ENCODE measurements at places on chromosomes 6 and 20.
A peak's percentile ranks its signal among the peaks of the same experiment; 100 is the strongest.

DNA sequence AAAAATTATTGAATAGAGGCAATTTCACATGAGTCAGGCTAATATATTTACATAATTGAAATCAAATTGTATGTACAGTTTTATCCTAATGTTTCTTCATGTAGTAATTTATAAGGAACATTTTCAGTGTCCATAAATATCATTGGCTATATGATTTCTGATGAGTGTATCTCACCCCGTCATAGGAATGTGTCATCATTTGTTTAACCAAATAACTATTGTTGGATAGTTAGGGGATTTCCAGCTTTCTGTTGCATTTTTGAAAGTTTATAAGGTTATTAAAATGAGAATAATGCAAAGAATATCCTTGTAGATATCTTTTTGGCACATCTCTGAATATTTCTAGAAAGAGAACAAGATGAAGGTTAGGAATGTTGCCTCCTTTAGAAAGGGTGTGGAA lies 39.0 kb downstream of the SYTL3 start:
- peaks cover 64% of the 10 kb centered on the region for H3K4me1 ChIP-seq
- DNase-seq, result no peak
- H3K36me3 ChIP-seq, result no peaks in the 10 kb centered on the region
- H3K27ac ChIP-seq, result peak overlapping the region; percentile 39

- DNase-seq, result no peak
- H3K27me3 ChIP-seq, result no peaks in the 10 kb centered on the region
- H3K36me3 ChIP-seq, result no peaks in the 10 kb centered on the region
Measured at GRCh38 chr20:9241721-9242427, 173.0 kb downstream of the PLCB4 start.

- no peaks in the 10 kb centered on the region for H3K36me3 ChIP-seq
- H3K27me3 ChIP-seq, result no peaks in the 10 kb centered on the region
- no peaks in the 10 kb centered on the region for H3K4me1 ChIP-seq
- no peak overlapping the region for H3K27ac ChIP-seq
- DNase-seq, result no peak
Measured at GRCh38 chr20:22794200-22794599, 209.8 kb upstream of the FOXA2 start.

DNA sequence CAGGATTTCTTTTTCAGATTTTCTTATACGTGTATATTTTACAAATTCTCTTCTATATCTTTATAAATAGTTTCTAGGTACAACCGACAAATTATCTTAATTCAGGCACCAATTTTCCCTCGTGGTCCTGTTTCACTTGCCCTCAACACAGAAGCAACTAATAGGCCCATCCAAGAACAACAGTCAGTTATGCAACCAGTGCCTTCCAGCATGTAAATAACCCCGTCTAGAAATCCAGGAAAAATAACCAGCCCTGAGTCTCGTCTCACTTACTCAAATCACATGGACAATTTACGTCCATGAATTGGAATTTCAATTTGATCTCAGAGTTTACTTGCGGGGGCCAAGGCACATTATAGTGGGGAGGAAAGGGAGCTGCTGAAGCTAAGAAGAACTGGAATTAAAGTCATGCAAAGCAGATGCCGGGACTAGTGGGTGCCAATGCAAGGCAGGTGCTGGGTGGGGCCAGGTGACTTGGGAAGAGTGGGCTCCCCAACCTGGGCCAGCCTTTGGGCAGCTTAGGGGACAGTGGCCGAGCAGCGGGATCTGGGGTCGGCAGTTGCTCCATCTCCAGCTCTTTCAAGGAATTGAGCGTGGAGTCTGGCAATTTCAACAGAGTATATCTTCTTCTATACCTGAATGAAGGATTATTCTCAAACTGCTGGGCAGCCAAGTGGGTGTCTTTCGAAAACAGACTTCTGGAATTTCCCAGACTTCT lies 121.7 kb downstream of the EDN3 start:
- no peaks in the 10 kb centered on the region for H3K4me1 ChIP-seq
- peaks cover 3% of the 10 kb centered on the region for H3K27me3 ChIP-seq
- no peak for DNase-seq

DNA sequence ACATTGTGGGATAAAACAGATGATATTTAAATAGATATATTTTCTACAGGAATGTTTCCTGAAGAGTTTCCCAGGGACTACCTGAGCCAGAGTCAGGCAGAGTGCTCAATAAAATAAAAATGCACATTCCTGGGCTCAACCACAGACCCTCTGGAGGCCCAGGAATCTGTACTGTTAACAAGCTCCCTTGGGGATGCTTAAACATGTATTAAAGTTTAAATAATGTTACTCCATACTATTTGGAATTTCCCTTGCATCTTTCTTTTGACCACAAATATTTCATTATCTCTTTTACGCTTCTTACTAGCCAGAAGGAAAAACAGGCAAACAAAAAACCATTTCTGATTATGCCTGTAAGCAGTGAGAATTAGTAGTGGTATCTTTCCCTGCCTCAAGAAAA lies 42.3 kb downstream of the GPR63 start:
- no peaks in the 10 kb centered on the region for H3K36me3 ChIP-seq
- no peak for DNase-seq
- no peak overlapping the region for H3K27ac ChIP-seq
- peaks cover 4% of the 10 kb centered on the region for H3K27me3 ChIP-seq

GRCh38 chr6:135226537-135226936 lies 45.4 kb downstream of the MYB start:
- DNase-seq, result no peak
- H3K27ac ChIP-seq, result no peak overlapping the region
- no peak overlapping the region for H3K4me3 ChIP-seq

GRCh38 chr20:36532388-36532787 lies 8.9 kb upstream of the MYL9 start:
- peaks cover 2% of the 10 kb centered on the region for H3K4me1 ChIP-seq
- H3K4me3 ChIP-seq, result no peak overlapping the region
- no peak overlapping the region for H3K27ac ChIP-seq
- H3K27me3 ChIP-seq, result no peaks in the 10 kb centered on the region
- no peak for DNase-seq

DNA sequence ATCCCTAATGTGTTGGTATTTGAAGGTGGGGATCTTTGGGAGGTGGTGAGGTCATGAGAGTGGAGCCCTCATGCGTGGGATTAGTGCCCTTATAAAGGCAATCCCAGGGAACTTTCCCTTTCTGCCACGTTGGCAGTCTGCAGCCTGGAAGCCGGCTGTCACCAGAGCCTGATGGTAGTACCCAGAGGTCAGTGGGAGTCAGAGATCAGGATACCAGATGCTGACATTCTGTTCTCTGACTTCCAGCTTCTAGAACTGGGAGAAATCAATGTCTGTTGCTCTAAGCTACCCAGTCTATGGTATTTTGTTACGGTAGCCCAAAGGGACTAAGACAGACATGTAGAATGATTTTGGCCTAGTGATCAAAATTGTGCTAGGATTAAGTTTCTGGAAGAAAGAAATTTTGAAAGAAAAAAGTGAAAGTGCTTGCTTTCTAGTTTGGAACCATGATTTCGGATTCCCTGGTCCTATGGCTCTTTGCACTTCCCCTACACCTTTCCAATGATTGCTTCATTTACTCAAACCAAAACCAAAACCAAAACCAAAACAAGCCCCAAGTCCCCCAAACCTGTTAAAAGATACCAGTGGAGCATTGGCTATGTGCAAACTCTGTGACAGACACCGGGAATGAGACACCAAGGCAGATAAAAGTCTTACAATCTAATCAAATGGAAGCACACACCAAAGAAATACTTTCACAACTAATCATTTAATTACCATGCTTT lies 173.7 kb upstream of the ZNF217 start:
- no peak overlapping the region for H3K4me3 ChIP-seq
- H3K4me1 ChIP-seq, result peaks cover 12% of the 10 kb centered on the region
- DNase-seq, result no peak
- no peaks in the 10 kb centered on the region for H3K36me3 ChIP-seq
- no peaks in the 10 kb centered on the region for H3K27me3 ChIP-seq

- no peak overlapping the region for H3K27ac ChIP-seq
- H3K4me3 ChIP-seq, result no peak overlapping the region
- H3K36me3 ChIP-seq, result no peaks in the 10 kb centered on the region
- H3K4me1 ChIP-seq, result no peaks in the 10 kb centered on the region
- peaks cover 7% of the 10 kb centered on the region for H3K27me3 ChIP-seq
Measured at GRCh38 chr6:122050242-122050755, 349.2 kb upstream of the HSF2 start.

DNA sequence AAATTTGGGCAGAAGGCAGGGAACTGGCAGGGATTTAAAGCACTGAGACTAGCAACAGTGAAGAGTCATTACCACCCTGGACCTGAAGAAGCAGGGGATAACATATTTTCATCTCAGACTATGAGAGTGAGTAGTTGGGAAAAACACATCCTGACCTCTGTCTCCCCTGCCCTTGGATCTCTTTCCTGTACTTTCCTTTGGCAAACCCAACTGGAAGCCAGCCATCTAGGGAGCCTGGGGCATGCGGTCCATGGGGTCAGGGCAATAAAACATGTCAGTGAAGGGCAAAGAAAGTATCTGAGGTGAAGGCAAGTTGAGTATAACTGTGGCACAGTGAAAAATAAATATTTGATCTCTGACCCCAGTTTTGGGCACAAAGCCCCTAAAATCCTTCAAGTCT lies 698.2 kb downstream of the DOK5 start:
- no peaks in the 10 kb centered on the region for H3K4me1 ChIP-seq
- no peak overlapping the region for H3K27ac ChIP-seq
- H3K36me3 ChIP-seq, result no peaks in the 10 kb centered on the region
- no peaks in the 10 kb centered on the region for H3K27me3 ChIP-seq

GRCh38 chr6:145278163-145278807 lies 457.0 kb downstream of the EPM2A start:
- H3K27ac ChIP-seq, result no peak overlapping the region
- H3K4me3 ChIP-seq, result no peak overlapping the region
- H3K4me1 ChIP-seq, result no peaks in the 10 kb centered on the region
- no peak for DNase-seq

- DNase-seq, result no peak
- H3K27ac ChIP-seq, result no peak overlapping the region
- no peak overlapping the region for H3K4me3 ChIP-seq
Measured at GRCh38 chr20:22006306-22006705, 300.8 kb downstream of the PAX1 start.

DNA sequence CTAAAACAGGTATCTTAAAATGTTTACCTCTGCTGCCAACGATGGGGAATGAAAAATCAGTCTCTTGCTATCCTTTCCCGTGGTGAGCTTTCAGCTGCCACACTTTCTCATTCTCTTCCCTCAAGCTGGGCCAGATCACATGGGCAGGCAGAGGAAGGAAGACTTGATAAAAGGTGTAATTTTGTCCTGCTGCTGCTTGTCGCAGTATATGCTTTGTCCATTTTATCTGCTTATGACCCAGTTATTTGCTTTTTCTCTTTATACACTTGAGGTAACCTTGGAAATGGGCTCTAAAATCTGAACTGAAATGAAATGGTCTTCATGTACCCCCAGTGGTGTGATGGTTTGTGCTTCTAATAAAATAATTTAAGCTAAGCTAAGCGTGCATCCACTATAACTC lies 695.9 kb upstream of the FLRT3 start:
- H3K4me3 ChIP-seq, result no peak overlapping the region
- no peaks in the 10 kb centered on the region for H3K27me3 ChIP-seq
- no peak overlapping the region for H3K27ac ChIP-seq
- no peak for DNase-seq
- H3K4me1 ChIP-seq, result no peaks in the 10 kb centered on the region

DNA sequence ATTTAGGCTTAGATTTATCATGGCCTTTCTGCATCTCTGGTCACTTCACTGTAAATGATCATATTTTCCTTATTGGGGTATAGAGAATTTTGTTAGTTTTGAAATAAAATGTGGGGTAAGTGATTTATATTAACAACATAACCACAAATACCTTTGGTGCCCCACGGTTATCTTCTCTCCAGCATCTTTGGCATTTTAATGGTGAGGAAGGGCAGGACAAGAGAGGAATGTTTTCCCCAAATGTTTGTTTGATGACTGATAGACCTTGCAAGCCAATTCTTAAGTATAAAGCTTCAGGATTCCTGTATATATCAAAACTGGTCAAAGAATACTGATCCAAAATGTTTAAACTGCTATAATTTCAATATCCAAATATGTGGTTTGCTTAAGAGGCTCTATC lies 171.6 kb upstream of the SMLR1 start:
- no peaks in the 10 kb centered on the region for H3K4me1 ChIP-seq
- no peak overlapping the region for H3K27ac ChIP-seq
- no peak for DNase-seq
- no peak overlapping the region for H3K4me3 ChIP-seq
- no peaks in the 10 kb centered on the region for H3K36me3 ChIP-seq

GRCh38 chr6:166423781-166424180 lies 41.0 kb upstream of the MPC1 start:
- H3K27me3 ChIP-seq, result no peaks in the 10 kb centered on the region
- peaks cover 11% of the 10 kb centered on the region for H3K4me1 ChIP-seq
- H3K4me3 ChIP-seq, result no peak overlapping the region
- DNase-seq, result no peak
- no peak overlapping the region for H3K27ac ChIP-seq

- H3K4me3 ChIP-seq, result no peak overlapping the region
- peaks cover 3% of the 10 kb centered on the region for H3K36me3 ChIP-seq
- H3K27me3 ChIP-seq, result no peaks in the 10 kb centered on the region
- no peak overlapping the region for H3K27ac ChIP-seq
- no peak for DNase-seq
Measured at GRCh38 chr6:41568585-41569384, 22.6 kb downstream of the FOXP4 start.

GRCh38 chr20:53883098-53883911 lies 187.1 kb downstream of the BCAS1 start:
- H3K27me3 ChIP-seq, result no peaks in the 10 kb centered on the region
- H3K36me3 ChIP-seq, result no peaks in the 10 kb centered on the region
- H3K27ac ChIP-seq, result peak overlapping the region; percentile 95
- no peak overlapping the region for H3K4me3 ChIP-seq
- peaks cover 21% of the 10 kb centered on the region for H3K4me1 ChIP-seq

DNA sequence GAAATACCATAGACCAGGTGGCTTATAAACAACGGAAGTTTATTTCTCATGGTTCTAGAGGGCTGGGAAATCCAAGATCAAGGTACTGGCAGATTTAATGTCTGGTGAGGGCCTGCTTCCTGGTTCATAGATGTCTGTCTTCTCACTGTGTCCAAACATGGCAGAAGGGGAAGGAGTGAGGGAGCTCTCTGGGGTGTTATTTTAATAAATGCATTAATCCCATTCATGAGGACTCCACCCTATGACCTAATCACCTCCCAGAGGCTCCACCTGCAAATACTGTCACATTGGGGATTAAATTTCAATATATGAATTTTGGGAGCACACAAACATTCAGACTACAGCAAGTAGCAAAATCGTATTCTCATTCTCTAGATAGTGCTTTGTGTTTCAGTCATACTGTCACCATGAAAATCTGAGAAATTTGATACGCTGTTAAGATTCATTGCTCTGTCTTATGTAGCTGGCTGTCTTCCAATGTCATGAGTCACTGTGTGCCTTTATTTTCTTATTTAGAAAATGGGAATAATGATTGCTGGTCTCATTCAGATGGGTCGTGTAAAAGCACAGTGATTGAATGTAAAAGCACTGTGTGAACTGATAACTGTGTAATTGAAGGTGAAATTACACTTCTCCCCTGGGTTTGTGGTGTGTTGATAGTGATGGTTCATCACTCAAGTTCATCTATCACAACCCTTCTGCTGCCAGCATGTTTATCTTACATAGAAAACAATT lies 8.9 kb upstream of the ERVFRD-1 start:
- peaks cover 19% of the 10 kb centered on the region for H3K4me1 ChIP-seq
- H3K4me3 ChIP-seq, result no peak overlapping the region
- DNase-seq, result no peak
- H3K36me3 ChIP-seq, result peaks cover 6% of the 10 kb centered on the region
- H3K27ac ChIP-seq, result no peak overlapping the region

- no peaks in the 10 kb centered on the region for H3K36me3 ChIP-seq
- H3K4me3 ChIP-seq, result no peak overlapping the region
- no peak overlapping the region for H3K27ac ChIP-seq
- DNase-seq, result no peak
- H3K27me3 ChIP-seq, result peaks cover 10% of the 10 kb centered on the region
- H3K4me1 ChIP-seq, result no peaks in the 10 kb centered on the region
Measured at GRCh38 chr6:16067568-16067967, 61.3 kb upstream of the MYLIP start.

All from naive thymus-derived CD8-positive, alpha-beta T cell (primary cell).